ENCODE measurements at places on chromosomes 11 and 22.
A peak's percentile ranks its signal among the peaks of the same experiment; 100 is the strongest.

GRCh38 chr11:126588630-126589491, 233.4 kb downstream of the ST3GAL4 start:
- DNase-seq: peak; percentile 51

- DNase-seq: no peak
These were observed 441.0 kb downstream of the NELL1 start for GRCh38 chr11:21110415-21110814.

- no peak for DNase-seq
These were observed 412.7 kb downstream of the ETS1 start for GRCh38 chr11:128174465-128175291.

GRCh38 chr11:64074239-64074638, 38.5 kb downstream of the FLRT1 start:
- DNase-seq: no peak

DNA sequence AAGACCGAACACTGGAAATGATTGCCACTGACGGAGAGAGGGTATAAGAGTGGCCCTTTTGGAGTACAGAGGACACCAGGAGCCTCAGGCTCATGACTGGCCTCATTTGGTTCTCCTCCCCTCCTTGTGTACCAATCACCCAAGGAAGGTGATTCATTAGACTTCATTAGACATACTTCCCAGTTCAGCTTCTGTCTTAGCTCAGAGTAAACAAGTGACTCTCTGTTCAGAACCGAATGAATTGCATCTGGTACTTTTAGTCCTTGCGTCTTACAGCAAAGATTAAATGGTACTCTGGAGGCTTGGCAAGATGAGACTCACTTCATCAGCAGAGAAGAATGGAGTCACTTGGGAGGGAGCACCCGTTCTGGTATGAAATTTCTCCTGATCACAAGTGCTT, 75.2 kb downstream of the ZNRF3 start:
- DNase-seq: no peak

- no peak for DNase-seq
These were observed 39.3 kb upstream of the H19 start for GRCh38 chr11:2036863-2037486.

DNA sequence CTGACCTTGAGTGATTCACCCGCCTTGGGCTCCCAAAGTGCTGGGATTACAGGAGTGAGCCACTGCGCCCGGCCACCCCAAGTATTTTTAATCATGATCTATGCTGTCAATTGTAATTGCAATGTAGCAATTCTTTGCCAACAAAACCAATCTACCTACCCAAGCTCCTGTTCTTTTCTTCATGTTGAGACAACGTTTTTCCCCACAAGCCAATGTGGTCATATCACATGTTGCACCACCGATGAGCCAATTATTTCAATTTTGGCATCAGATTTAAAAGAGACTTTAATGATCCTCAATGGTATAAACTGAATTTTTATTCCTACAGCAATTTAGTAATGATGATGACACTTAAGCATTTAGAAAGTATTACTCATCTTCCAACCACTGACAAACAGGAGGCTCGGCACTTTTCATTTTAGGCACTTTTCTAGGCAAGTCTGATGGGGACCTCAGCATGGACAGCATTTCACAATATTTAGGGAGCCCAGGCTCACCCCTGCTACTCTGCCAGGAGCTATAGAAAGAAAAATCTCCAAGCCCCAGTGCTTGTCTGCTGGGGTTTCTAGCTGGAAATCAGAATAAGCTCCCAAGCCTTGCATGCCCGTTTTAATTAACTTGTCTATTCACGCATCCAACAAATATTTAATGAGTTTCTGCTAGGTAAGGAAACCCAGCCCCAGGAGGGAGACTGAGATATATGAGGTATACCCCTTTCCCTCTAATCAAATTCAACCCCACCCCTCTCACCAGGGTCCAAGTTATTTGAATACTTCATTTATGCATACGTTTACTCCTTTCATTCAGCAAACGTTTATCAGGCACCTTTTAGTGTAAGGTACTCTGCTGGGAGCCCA, 291.4 kb downstream of the ST3GAL4 start:
- DNase-seq: no peak

DNA sequence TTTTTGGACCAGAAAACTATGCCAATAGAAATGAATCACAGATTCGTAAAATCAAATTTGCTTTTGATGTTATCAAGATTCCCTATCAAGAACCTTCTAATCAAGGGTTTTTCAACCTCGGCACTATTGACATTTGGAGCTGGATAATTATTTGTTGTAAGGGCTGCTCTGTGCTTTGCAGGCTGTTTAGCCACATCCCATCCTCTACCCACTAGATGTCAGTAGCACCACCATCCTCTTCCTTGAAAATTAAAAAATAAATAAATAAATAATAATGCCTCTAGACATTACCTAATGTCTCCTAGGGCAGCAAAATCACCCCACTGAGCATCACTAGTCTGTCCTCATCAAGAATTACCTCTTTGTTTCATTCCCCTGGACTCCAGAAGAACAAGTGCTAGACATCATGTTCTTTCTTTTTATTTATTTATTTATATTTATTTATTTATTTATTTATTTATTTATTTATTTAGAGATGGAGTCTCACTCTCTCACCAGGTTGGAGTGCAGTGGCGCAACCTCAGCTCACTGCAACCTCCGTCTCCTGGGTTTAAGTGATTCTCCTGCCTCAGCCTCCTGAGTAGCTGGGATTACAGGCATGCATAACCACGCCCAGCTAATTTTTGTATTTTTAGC, 744.7 kb downstream of the KCNA4 start:
- DNase-seq: no peak

- no peak for DNase-seq
These were observed 27.9 kb downstream of the MB start for GRCh38 chr22:35589071-35589755.

- no peak for DNase-seq
These were observed 591.2 kb downstream of the OPCML start for GRCh38 chr11:132941024-132941646.

GRCh38 chr11:117818041-117818873, 6.3 kb downstream of the FXYD2 start:
- no peak for DNase-seq

- DNase-seq: no peak
These were observed 17.2 kb upstream of the MPZL2 start for GRCh38 chr11:118281284-118281683.

- no peak for DNase-seq
These were observed 242.7 kb upstream of the NCAM1 start for GRCh38 chr11:112718483-112718882.

GRCh38 chr11:65648997-65649493, 11.1 kb downstream of the SIPA1 start:
- no peak for DNase-seq

DNA sequence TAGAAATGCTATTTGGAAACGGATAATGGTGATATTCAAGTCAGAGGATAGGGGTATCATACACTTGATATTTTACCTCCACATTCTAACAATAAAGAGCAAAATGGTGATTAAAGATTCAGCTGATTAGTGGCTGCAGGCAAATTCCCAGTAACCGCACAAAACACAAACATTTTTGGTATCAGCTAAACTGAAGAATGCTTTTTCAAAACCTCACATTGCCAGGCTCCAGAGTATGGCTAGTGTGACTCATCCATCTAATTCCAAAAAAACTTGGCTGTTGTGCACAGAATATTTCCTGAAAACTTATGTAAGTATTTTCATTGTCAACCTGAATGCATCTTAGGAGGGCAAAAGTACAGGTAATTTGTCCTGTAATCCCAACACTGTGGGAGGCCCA, 10.9 kb downstream of the SRPRA start:
- no peak for DNase-seq

GRCh38 chr11:104033561-104033960, 2.9 kb upstream of the DDI1 start:
- no peak for DNase-seq

- no peak for DNase-seq
These were observed 9.9 kb downstream of the OR5AP2 start for GRCh38 chr11:56632329-56632728.

DNA sequence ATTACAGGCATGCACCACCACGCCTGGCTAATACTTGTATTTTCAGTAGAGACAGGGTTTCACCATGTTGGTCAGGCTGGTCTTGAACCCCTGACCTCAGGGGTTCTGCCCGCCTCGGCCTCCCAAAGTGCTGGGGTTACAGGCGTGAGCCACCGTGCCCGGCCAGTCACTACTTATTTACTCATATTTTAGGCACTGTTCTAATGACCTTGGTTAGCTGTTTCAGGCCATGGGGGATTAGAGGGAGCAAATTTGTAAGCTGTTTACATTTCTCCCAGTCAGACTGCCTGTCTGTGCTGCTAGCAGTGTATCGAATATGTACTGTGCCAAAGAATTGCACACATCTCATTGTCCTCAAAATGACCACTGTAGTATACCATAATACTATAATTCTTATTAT, 32.7 kb upstream of the PACSIN2 start:
- DNase-seq: no peak

- no peak for DNase-seq
These were observed 9.8 kb upstream of the FUT4 start for GRCh38 chr11:94533696-94534630.

GRCh38 chr22:46858181-46858771, 95.8 kb downstream of the TBC1D22A start:
- DNase-seq: no peak

DNA sequence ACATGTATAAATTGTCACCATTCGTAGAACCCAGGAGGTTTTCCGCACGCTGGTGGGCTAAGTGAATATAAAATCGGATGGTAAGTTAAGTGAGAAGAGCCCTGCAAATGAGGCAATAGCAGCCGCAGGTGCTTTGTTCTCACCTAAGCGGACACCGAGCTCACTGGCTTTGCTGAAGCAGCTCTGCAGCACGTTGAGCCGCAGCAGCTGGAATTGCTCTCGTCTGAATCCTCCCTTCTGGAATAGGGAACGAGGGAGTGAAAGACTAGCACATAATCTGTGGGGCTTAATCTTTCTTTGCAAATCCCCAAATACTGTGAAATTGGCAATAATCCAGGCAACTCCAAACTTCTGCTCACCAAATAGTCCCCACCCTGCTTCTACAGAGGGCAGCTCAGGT, 488.1 kb downstream of the NTM start:
- DNase-seq: no peak

DNA sequence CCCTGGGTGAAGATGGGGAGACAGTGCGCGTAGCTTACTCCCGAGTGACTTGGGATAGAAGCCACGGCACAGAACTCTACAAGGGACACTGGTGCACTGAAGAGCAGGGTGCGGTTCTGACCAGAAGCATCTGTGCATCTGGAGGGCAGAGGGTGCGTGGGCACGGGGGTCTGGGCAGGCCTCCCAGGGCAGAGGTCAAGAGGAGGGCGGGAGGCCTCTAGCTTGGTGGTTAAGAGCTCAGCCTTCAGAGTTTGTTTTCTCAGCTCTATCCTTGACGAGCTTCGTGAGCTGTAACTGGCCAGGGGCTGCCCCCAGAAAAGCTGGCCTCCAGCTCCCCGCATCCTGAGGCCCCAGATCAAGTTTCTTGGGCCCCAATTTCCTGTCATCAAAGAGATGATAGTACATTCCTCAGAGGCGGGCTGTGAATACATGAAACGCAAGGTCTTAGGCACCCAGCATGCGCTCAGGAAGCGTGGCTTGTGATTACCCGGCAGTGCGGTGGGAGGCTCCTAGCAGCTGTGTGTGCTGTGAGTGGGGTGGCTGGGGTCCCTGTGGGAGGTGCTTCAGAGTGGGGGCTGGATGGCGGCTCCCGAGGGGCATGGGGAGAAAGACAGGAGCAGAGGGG, 6.0 kb upstream of the BID start:
- no peak for DNase-seq

DNA sequence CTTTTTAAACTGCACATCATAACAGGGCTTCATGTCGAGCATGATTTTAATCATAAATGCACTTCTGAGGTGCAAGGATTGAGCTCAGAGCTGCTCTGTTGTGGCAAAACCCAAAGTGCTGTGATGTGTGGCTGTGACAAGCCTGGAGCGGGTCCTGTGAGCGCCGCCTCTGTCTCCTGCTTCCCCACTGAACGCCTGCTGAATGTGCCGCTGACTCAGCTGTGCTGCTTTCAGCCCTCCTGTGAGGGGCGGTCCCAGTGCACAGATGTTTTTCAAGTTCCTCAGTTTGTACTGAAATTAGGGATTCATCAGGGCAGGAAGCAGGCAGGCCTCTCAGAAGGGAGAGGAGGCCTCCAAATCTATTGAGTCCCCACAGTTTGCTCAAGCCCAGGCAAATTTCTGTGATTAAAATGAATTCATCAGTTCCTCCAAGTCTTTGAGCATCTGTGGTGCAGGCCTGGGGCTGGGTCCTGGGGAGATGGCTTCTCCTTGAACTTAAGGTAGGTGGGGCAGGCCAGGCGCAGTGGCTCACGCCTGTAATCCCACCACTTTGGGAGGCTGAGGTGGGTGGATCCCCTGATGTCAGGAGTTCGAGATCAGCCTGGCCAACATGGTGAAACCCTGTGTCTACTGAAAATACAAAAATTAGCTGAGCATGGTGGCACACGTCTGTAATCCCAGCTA, 3.0 kb upstream of the GTSE1 start:
- no peak for DNase-seq
